ENCODE measurements at places on chromosomes 1 and 21.
A peak's percentile ranks its signal among the peaks of the same experiment; 100 is the strongest.

GRCh38 chr1:13951793-13952751 is 252.1 kb downstream of the PRDM2 start:
- DNase-seq = no peak

GRCh38 chr1:55428944-55429931 is 214.1 kb upstream of the USP24 start:
- no peak for DNase-seq

DNA sequence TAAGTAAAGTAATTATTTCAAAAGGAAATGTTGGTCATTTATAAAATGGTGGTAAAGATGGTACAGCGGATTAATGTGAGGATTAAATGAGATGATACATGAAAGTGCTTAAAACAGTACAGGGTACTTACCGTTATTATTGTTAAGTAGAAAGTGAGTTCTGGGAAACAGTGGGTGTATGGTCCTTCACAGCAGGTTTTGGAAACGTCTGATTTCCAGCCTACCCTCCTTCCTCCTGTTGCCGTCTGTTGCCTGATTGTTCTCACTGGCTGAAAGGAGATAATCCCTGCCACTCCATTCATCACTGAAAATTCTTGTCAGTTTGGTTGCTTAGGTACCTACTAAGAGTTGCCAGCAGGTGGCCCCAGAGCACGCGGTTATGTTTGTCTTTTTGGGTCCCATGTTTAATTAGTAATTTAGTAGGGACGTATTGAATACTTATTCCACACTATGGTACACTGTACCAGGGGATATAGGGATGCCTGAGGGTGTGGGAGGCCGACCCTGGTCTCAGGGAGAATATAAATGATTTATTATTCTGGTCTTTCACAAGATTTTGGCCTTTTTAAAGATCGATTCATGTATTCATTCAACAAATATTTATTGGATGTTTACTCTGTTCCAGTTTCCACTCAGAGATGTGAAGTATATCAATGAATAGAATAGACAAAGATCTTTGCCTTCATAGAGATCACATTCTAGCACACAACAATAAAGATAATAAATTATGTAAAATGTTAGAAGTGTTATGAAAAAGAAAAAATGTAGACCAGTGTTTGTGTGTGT is 30.8 kb upstream of the RPTN start:
- peak; percentile 53 for DNase-seq

- DNase-seq = no peak
Observed at GRCh38 chr1:42431514-42431913, 24.3 kb downstream of the ZMYND12 start.

Measured in NCI-H1048 (cell line).